ENCODE measurements at places on chromosomes 12 and 14.

DNA sequence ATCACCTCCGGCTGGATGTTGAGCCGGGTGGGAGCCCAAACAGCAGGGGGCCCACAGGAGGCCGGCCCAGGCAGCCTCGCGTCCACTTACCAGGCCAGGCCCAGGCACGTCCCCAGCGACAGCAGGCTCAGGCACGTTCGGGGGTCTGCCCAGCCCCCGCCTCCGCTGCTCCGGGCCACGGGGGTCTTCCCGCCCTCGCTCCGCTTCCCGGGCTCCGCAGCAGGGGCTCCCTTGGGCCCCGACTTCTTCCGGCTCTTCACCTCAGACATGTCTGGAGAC lies 216 bp downstream of the IKBIP start:
- DNase-seq, result no peak

GRCh38 chr14:103133210-103134140 lies 10.2 kb downstream of the TNFAIP2 start:
- DNase-seq, result no peak

DNA sequence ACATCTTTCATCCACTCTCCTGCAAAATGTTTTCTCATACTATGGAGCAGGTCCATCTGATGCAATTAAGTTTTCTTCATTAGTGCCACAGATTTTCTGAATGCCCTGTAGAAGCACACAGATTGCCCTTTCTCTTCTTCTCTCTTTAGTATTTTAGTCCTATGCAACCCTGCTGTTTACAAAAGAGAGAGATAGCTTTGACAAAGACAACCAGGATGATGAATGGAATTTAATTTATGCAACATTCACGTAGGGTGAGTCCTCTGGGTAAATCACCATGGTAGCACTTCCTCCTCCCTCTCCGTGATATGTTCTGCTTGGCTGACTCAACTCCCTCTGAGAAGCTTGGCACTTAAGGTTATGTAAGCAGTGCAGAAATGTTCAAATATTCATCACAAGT lies 400.9 kb upstream of the PDE3A start:
- DNase-seq, result no peak

DNA sequence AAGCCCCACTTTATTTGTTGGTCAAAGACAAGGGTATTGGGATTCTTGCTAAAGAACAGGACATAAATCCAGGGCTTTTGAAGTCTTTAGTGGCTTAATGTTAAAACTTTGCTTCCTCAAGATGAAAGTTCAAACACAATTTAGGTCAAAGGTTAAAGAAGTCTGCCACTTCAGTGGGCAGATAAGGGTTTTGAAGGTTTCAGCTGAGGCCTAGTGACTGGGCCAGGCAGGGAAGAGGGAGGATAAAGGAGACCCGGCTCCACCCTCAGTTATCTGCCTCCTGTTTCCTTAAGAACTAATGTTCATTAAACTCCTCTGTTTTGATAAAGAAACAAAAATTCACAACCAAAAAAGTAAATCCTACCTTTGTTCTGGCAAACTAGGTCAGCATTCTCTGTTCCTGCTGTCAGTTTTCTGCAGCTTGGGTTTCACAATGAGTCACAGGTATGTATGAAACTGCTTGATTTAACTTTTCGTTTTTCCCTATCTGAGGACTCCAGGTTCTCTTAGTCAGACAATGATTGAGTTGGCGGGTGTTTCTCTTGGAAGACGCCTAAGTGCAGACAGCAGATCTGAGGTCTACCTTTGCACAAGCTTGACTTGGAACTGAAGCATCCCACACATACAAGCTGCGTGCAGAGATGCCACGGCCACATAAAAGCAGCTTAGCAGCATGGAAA lies 208.3 kb downstream of the EXOC5 start:
- DNase-seq, result no peak

DNA sequence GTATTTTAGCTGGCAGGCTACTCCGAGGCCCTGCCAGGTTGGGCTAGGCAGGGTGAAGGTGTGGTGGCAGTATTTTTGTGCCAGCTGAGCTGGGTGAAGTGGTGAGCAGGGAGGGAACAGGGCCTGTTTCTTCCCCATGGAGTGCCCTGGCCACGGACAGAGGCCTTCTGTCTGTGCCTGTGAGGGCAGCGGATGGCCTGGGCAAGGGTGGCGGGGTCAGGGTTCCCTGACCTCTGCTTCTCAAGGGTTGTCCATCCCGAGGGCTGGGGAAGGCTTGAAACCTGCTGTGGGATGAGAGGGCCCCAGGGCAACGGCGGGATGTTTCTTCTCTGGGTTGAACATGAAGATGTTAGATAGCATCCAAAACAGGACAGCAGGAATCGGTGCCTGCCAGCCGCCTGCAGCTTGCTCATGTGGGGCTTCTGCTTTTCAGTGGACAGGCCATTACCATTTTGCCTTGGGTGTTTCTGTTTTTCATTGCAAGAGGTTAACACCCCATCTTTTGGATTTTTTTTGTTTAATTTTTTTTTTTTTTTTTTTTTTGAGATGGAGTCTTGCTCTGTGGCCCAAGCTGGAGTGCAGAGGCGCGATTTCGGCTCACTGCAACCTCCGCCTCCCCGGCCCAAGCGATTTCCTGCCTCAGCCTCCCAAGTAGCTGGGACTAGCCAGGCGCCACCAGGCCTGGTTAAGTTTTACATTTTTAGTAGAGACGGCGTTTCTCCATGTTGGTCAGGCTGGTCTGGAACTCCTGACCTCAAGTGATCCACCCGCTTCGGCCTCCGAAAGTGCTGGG lies 3.3 kb downstream of the MTA1 start:
- DNase-seq, result no peak

DNA sequence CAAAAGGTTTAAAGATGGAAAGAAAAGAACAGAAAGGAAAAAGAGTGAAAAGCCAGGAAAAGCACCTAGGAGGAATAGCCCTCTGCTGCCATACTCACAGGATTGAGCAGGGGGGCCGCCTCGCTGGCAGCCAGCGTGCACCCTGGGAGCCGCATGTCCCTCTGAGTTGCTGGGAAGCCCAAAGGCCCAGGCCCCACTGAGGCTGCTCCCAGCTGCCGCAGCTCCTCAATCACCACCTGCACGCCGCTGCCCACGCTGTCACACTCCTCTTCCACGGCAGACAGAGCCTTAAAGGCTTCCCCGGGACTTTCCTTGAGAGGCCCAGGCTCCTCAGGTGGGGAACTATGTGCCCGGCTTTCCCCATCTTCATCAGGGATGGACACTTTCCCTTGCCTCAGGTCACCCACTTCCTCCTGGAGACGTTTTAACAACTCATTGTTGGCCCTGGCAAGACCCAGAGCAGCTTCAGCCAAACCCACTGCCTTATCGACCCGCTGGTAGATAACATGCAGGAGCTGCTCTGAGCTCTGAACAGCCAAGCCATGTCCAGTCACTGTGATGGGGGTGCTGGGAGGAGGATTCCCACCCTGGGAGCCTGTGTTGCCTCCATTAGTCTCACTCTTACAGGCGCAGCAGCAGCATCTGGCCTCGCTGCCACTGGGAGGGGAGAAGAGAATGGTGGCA lies 11.5 kb downstream of the C14orf93 start:
- DNase-seq, result no peak

- DNase-seq, result no peak
Measured at GRCh38 chr14:61498811-61499210, 177.4 kb downstream of the PRKCH start.

- DNase-seq, result no peak
Measured at GRCh38 chr12:106214571-106214970, 33.2 kb downstream of the CKAP4 start.

GRCh38 chr12:107845980-107846659 lies 71.6 kb downstream of the ASCL4 start:
- no peak for DNase-seq

GRCh38 chr12:79326222-79326621 lies 364.5 kb downstream of the PAWR start:
- DNase-seq, result no peak

DNA sequence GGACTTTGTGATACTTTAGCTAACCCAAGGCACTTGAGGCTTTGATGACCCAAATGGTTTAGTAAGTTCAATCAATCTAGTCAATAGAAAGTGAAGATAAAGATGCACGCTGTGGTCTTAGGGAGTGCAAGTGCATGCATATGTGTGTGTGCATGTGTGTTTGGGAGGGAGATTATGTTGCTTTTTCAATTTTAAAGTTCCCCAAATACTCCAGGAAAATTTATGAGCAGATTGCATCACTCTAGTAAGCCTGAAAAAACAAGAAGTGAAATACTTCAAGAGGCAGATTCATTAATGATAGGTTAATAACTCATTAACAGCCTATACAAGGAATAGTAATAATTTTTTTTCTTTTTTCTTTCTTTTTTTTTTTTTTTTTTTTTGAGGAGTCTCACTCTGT lies 12.4 kb upstream of the SIX1 start:
- no peak for DNase-seq

DNA sequence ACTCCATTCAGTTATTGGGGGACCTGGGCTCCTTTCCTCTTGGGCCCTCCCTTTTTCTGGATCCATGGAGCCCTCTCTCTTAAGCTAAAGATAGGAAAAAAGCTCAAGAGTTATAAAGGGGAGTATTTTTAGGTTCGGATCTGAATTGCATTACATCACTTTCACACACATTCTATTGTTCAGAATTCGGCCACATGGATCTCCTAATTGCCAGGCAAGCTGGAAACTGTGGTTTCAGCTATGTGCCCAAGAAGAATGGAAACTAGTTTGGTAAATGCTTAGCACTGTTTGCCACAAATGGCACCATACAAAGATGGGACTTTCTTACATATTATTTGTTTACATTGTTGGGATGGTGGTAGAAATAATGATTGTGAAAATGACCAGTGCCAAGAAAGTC lies 145.6 kb downstream of the LRIG3 start:
- DNase-seq, result no peak

- no peak for DNase-seq
Measured at GRCh38 chr12:19402743-19403431, 36.4 kb upstream of the AEBP2 start.

GRCh38 chr14:90600619-90601018 lies 203.8 kb downstream of the CALM1 start:
- DNase-seq, result no peak

- no peak for DNase-seq
Measured at GRCh38 chr12:50090391-50090790, 5.2 kb downstream of the SMARCD1 start.

DNA sequence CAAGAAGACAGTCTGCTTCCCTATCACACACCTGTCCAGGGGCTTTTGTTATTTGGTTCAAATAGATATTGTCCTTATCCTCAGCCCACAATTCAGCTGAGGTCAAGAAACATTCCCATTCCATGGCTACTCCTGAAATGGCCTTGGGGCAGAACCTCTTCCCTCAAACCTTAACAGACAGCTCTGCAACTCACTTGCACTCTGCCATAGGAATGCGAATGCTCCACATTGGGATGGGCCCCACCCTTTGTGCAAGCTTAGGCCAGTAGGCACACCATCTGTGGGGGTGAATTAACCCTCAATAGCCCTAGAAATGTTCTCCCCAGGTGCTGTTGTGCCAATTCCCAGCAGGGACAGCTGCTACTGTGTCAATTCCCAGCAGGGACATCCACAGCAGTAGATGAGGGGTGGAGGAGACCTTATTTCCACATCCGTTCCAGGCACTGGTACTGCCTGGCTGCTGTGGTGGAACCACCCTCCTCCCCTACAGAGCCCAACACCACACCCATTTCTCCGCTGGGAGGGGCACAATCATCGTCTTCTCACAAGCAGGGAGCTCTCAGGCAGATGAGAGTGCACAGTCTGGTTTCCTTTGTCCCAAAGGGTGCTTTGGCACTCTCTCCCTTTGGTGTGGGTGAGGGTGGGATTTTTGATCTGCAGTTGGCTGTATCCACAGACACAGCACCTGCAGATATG lies 42.3 kb upstream of the GLIPR1 start:
- no peak for DNase-seq

- no peak for DNase-seq
Measured at GRCh38 chr12:53756300-53757100, 4.7 kb upstream of the CISTR start.

DNA sequence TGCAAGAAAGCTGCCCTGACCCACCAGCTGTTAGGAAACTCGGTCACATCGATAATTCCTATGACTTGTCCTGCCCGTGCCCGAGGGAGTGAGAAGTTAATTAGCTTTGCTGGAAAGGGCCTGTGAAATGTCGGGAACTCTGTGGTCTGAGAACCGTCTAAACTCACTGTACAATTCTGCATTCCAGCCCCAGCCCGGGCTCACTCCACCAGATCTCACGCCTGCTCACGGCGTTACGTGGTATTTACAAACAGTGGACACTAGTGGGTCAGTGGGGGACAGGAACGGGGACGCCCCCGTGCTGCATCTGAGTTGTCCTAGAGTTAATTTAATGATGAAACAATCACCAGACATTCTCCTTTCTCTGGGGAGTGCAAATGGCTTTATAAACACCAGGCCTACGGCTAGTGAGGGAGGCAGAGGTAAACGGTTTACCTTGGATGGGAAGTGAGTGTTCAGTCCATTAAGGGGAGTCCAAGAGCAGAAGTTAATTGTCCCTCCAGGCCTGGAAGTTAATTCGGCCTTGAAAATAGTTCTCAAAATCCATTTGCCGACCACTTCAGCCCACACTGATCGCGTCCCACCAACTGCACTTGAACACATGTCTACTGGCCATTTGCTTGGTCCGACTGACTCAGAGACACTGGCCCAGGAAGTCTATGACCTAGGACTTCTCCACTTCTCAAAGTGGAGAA lies 93.5 kb upstream of the MED13L start:
- DNase-seq, result no peak

DNA sequence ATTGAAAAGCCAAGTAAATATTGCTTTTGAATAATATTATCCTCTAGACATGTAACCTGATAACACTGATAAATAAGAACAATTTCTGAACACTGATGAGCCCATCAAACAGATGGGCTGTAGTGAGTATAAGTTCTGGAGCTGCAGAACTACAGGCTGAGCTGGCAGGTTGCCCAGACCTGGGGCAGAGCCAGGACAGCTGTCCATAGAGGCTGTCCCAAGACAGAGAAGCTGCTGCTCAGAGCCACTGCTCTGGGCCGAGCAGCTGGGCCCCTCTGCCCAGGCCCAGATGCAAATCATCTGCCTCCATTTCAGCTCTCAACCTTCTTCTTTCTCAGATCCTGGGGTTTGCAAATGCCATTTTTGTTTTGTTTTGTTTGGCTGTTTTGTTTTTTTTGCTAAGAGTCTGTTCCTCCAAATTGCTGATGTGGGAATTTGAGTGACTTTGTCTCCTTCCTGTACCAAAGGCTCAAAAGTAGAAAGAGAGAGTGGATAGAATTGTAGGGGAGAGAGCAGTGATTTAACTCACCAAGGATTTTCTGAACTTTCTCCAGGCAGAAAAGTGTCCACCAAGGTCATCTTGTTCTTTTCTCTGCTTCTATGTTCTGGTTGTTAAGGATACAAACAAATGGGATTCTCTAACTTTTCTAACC lies 4.0 kb upstream of the TESPA1 start:
- no peak for DNase-seq

DNA sequence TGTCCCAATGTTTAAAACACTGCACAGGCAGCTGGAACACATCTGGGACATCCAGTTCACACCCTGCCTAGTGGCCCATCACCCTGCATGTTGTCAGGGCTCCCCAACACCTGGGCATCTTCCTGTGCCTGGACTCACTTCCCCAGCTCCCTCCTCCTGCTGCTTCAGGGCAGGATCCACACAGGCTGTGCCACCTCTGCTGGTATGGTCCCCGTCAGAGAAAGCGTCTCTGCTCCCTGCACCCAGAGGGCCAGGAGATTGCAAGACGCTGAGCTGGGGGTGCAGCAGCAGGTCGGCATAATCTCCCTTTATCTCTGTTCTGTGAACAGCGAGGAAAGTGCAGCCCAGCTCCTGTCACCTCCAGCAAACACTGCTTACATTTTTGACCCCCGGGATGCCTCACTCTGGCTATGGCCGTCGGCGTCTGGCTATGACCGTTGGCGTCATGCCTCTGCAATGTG lies 124.3 kb downstream of the ADGRD1 start:
- DNase-seq, result peak; percentile 35

All from ureter (tissue), 1 donor.